ENCODE measurements at places on chromosomes 2 and 18.

- DNase-seq, result no peak
Observed at GRCh38 chr2:205187731-205188130, 494.6 kb upstream of the NRP2 start.

- peak; percentile 17 for DNase-seq
Observed at GRCh38 chr2:159091976-159092375, 123.5 kb downstream of the TANC1 start.

GRCh38 chr2:166337932-166338331, 37.8 kb downstream of the SCN9A start:
- DNase-seq, result no peak

- DNase-seq, result no peak
Observed at GRCh38 chr2:152542995-152543481, 174.2 kb downstream of the PRPF40A start.

DNA sequence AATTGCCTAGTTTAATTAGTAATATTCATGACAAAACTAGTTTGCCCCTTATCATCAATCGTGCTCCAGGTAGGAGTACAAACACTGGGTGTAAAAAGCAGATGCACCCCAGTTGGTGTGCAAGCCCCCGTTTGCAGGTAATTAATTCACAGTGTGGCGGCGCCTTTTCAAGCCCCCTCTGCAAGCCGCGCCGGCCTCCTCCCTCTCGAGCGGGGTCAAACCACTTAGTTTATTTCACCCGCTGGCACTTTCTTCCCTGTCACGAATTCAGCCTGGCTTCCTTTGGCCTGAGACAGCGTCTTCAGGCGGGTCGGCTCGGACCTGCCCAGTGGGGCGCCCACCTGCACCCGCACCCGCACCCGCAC, 64.7 kb upstream of the MAPRE2 start:
- DNase-seq, result no peak

DNA sequence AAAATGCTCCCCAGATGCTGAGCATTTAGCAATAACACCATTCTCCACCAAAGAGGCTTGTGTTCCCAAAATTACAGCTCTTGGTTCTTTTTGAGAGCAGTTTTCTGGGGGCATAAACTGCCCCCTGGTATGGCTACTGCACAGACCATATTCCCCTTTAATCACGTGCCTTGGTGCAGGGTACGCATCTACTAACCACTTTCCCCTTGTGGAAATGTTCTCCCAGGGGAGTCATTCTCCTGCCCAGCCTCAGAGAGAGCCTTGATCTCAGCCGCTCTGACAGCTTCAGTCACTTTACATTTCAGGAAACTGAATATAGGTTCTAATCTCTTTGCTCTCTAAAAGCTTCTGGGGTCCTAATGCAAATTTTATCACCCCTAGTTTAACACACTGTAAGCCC, 44.7 kb upstream of the EML6 start:
- DNase-seq, result no peak

DNA sequence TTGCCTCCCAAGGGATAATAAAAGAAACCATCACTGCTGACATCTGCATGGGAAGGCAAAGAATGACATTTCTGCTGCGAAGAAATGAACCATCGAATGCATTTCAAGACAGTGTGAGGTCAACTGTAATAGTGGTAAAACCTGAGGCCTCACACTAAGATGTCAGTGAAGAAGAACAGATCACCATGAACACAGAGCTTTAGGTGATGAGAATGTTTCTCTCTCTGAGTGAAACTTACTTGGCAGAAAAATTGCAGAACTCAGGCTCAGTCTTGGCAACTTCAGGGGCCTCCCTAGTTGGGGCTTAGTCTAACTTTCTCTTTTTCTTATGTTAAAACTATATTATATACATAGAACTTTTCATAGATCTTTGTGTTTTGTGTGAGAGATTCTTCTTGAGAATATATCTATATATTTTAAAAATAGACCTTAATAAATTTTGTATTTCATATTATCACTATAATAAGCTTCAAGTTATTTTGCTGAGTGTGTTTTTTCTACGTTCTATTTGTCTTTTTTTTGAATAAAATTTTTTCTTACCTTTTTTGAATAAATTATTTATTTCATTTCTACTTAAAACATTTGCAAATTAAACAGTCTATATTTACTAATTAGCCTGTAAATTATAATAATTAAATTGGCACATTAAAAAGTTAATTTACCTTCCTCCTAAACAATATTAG, 427.5 kb upstream of the TRIB2 start:
- DNase-seq, result no peak

DNA sequence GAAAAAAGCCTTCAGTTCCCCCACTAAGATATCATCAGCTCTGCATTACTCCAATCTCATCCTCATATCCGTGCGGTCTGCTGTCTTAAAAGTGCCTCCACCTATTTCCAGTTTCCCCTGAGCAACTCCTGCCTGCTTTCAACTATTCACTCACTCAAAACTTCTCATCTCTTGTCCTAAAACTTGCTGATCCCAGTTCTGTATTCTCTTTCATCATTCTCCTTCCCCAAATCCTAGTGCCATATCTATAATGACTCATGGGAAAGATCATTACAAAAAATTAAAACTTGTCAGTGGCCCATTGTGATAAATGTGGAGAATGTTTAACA, 20.0 kb downstream of the ACVR1 start:
- no peak for DNase-seq

DNA sequence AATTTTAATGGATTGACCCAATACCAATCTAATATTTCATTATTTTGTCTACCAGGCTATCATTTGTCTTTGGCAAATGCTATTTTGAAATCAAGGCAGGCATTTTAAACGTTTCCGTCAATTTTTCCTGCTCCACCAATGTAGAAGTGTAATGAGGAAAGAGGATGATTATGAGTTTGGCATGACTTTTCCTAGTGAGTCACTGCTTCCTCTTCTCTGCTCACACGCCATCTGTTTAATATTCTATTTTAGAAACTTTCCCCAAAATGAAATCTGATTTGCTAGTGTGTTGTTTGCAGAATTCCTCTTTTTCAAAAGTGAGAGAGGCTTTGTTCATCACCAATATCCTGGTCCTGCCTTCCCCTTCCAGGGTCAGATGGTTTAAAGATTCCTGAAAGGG, 42.5 kb upstream of the PID1 start:
- DNase-seq, result no peak

DNA sequence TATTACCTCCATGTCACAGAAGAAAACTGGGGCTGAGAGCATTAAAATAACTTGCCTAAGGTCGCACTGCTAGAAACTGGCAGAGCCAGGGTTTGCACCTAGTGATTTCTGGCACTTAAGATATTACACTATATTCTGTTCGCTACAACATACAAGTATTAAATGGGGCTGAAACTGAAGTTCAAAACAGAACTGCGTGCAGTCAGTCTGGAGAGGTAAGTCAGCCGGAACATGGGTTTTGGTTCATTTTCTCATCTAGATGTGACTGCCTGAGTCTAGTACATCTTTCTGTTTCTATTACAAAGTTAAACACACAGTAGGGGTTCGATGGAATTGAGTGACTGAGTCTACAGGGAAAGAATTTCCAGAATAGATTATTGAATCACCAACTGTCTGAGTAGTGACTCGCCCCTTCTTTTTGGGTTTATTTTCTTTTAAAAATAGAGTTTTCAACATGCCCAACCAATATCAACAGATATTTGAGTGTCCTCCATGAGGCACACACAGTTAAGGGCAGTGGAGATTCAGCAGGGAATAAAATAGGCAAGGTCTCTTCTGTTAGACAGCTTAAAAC, 150.8 kb downstream of the RNF152 start:
- DNase-seq, result no peak
